Activated CD8-positive, alpha-beta memory T cell treated with anti-CD3 and anti-CD28 coated beads for 48 hours (primary cell): ENCODE measurements at places on chromosomes 16 and 17.

DNA sequence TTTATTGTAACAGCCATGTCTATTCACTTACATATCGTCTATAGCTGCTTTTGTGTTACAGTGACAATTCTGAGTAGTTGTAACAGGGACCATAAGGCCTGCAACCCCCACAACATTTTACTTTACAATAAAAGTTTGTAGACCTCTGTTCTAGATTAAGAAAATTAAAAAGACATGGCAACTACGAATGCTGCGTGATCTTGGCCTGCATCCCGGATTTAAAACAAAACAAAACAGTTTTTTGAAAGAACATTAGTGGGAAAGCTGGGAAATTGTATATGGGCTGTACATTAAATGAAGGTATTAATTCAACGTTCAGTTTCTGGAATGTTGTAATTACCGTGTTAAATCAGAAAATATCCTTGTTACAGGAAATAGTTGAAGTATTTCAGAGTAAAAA lies 64.1 kb downstream of the RMI2 start:
- no peak for DNase-seq

GRCh38 chr16:48014349-48015135 lies 141.3 kb downstream of the ABCC12 start:
- no peak for DNase-seq

DNA sequence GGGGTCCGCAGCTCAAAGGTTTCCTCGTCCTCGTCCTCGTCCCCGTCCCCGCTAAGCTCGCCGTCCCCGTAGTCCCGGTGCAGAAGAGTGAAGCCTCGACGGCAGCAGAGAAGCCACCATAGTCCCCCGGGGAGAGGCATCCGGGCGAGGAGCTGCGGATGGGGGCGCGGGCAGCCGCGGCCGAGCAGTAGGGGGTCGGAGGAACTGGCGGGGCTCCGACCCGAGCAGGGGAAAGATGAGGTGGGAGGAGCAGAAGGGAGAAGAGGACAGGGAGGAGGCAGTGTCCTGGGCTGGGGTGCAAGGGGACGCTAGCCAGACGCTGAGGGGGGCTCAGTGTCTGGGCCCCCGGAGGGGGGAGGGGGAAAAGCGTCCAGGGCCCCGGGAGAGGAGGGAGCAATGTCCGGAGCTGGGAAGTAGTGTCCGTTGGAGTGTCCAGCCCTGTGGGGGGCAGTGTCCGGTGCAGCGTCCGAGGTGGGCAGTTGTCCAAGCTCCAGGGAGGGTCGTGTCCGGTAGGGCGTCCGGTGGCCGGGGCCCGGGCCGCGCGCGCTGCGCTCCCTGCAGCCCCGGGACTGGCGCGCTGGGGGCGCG lies at the start of gene PLEKHH3:
Gene PLEKHH3 (minus strand): TSS at position 571 of the 588 bp plus-strand sequence. CDS start 431 bp downstream, at position 140.
- DNase-seq = no peak

DNA sequence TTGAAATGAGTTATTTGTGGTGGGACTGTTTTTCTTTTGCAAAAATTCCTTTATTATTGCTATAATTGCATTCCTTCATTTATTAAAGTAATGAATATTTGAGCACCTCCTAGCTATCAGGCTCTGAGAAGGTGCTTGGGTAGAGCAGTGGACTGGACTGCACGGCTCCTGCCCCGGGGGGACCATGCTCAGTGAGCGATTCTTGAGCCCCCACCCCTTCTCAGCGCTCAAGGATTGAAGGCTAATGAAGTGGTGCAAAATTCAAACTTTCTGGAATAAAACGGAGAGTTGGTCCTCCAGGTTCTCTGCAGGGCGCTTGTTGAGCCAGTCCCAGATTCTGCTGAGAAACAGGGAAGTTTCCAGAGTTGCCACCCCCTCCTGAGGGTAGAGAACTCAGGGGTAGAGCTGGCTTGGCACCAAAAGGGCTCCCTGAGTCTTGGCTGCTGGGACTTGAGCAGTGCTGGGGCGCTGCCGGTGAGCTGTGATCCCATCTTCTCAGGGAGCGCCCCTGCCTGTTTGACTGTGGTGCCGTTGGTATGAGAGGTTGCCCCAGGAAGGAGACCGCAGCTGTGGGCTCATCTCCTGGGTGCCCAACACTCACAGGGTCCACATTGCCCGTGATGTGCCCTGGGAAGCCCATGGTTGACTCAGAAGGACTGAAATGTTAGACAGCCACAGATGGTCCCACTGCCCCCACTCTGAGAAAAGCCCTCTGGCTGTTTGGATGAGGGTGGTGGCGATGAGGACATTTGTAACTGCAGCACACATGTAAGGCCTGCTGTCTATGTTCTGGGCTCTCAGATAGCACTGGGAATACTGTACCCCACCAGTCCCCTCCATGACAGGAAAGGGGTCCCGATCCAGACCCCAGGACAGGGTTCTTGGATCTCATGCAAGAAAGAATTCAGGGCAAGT lies 20.0 kb downstream of the KSR1 start:
- no peak for DNase-seq

DNA sequence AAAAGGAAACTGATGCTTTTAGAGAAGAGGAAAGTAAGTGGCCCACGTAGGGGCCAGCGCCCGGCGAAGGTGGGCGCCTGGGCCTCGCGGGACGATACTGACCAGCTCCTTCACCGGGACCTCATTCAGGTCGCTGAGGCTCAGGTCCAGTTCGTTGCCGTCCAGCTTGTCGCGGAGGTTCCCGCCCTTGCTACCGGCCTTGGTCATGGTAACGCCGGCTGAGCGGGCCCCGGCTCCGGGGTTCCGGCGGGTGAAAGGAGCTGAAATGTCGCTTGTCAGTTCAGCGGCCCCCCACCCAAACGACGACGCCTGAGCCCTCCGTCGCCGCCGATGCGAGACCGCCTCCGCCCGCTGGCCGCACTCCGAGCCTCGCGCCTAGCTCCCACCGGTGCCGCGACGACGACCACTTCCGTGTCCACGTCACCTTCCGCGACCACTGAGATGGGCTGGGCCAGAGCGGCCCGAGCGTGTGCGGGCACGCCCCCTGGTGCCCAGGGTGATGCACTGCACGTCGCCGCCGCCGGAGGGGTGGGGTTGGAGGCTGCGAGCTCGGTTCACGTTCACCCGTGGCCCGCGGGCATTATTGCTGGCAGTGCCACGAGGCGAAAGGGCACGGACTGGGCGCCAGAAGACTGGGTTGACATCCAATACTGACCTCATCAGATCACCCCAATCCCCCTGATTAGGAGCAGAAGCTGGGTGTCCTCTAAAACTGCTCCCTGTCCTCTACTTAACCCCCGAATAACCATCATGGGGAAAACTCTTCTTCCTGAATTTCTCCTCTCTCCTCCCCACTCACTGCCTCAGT lies at the start of gene LRRC59:
Gene LRRC59 (minus strand): TSS at position 413 of the 808 bp plus-strand sequence. CDS start 206 bp downstream, at position 207.
- DNase-seq = peak; percentile 81

GRCh38 chr16:27204312-27204915 lies 1.1 kb downstream of the KDM8 start:
- DNase-seq = no peak

DNA sequence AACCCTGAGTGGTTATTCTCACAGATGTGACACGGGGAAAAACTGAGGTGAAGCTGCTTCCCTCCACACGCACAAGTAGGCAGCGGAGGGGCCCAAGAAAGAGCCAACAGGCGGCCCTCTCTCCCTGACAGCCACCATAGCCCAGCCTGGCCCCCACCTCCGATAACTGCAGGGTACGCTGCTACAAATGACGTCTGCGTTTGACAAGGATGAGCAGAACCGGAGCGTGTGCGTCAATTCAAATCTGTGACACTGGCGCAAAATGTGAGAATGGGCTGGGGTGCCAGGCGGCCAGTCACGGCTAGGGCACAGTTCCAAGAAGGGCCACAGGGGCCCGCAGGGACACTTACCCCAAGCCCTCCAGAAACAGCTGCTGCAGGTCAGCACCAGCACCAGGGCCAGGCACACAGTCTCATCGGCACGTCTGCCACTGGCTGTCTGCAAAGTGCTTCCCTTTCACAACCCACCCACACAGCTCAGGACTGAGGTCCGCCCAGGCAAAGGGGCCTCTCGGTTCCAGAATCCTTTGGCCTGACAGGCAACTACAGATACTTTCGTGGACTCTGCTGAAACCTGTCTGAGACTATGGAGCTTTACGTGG lies 14.4 kb downstream of the AXIN1 start:
- no peak for DNase-seq

DNA sequence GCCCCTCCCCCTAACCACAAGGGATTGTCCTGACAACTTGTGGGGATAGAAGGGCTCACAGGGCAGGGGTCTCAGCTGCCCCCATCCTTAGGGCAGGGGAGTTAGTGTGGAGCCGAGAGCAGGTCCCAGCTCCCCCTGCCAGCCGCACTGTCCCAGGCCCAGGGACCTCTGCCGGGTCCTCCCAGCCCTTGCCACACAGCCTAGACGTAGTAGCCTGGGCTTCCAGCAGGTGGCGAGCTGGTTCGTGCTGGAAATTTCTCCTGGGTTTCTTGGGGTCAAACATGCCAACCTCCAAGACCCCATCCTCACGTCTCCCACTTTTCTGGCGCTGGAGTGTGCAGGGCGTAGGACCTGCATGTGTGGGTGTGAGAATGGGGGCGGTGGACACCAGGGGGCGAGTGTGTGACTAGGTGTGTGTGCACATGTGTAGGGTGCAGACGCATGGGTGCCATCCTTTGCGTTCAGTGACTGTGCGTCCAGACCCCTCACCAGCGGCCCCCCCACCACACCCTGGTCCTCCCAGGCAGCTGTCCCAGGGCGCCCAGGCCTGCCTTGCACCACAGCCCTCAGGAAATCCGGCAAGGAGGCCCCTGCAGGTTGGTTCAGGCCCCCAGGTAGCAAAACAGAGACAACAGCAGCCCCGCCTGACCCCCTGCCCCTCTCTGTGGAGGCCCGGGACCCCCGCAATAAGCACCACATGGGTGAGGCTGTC lies 29.5 kb downstream of the SBK1 start:
- DNase-seq = no peak

DNA sequence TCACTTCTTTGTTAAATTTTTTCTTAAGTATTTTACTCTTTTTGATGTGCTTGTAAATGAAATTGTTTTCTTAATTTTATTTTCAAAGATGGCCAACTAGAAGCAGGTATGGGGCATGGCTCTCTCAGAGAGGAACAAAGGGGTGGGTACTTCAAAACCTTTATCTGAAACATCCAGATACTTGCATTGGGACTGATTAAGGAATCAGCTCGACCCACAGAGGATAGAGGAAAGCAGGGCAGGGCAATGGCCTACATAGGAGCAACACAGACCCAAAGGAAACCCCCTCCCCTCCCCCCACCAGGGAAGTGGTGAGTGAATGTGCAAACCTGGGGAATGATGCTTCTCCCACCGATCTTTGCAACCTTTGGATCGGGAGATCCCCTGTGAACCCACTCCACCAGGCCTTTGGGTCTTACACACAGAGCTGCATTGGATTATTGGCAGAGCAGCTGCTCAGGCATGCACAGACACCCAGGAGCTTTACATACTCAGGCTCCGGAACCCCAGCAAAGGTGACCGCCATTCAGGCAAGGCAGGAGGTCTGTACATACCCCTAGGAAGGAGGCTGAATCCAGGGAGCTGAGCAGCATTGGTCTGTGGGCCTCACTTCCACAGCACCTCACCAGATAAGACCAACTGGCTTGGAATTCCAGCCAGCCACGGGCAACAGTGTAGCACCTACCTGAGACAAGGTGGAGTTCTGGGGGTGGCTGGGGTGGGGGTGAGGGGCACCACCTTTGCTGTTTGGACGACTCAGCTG lies 3.0 kb upstream of the CCR7 start:
- DNase-seq = no peak

GRCh38 chr17:65078441-65079160 lies 22.1 kb upstream of the GNA13 start:
- no peak for DNase-seq

GRCh38 chr17:64081802-64082799 lies 47.8 kb downstream of the ERN1 start:
- DNase-seq = no peak

- no peak for DNase-seq
Measured at GRCh38 chr17:63635787-63636186, 13.6 kb downstream of the MAP3K3 start.

DNA sequence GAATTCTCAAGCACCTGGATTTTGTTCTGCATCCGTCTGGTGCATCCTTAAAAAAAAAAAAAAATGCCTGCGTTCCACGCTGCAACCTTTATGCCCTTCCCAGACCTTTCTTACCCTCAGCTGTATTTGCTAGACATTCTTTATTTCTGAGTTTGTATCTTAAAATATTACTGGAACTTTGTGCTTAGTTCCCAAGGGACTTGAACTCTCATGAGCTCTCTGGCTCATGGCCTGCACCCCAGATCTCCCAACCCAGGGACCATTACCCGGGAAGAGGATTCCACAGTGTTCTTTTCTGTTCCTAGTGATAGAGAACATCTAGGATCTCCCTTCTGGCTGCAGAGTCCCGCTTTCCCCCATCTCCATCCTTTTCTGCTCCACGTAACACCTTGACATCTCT lies 28.9 kb upstream of the CLEC18A start:
- DNase-seq = no peak

GRCh38 chr16:48537275-48537674 lies 72.7 kb downstream of the N4BP1 start:
- DNase-seq = no peak

DNA sequence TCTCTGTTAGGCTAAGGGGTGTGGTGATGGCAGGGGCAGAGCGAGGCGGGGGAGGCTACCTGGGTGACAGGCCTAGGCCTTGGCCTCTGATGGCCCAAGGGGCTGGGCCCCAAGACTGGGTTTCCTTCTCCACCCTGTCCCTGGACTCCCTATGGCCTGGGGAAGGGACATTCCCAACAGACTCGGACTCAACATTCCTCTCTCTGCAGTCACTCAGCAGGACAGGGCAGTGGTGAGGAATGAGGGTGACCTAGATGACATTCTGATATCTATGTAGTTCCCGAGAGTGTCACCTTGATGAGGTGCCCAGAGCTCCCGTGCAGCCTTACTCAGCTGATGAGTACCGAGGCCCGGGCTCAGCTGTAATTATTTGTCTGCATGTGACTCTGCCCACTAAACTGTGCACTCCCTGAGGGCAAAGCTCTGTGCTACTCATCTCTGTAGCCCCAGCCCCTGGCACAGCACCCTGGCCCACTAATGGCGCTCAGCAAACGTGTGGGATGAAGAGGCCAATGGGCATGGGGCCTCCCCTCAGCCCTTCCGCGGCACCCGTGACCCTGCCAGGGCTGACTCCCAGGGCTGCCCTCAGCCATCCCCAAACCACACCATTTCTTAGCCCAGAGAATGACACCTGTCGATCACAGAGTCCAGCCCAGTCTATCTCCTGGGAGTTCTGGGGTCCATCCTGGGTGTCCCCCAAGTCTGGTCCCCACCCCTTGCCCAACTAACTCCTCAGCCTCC lies 2.2 kb downstream of the PLCD3 start:
- DNase-seq = no peak

GRCh38 chr17:82439829-82440365 lies 10.7 kb downstream of the CYBC1 start:
- DNase-seq = no peak

DNA sequence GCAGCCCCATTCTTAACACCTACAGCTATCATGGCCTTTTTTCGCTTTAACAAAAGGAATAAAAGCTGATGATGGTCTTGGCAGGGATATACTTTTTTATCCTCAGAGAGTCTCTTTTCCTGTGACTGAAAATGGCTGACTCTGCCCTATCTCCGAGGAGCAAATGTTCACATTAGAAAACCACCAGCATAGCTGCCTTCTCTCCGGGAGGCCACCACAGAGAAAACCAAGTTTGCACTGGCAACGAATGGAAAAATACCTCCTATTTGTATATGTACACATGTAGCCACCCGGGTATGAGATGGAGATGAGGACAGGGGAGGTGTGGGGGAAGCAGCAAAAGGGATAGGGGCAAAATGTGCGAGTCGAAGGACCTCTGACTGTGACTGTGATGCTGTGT lies 88.2 kb downstream of the STX8 start:
- DNase-seq = no peak
